Fibroblast of skin of left quadriceps (primary cell): ENCODE measurements at places on chromosomes 12 and 14.

GRCh38 chr12:26523708-26524150 lies 309.3 kb downstream of the ITPR2 start:
- peak; percentile 76 for DNase-seq

DNA sequence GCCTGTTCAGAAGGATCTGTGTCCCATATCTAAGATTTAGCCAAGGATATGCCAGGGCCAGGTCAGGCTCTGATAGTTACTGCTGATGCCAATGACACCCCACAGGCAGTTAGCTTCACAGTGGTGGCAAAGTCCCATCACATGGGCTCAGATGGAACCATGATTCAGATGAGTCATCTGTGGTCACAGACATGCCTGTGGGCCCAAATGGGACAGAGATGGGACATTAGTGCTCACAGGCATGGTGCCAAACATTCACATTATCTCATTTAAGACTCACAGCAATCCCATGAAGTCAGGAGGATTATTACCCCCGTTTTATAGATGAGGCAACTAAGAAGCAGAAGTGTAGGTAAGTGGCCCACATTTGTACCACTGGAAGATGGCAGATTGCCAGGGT lies 207.8 kb downstream of the DPF3 start:
- no peak for DNase-seq

DNA sequence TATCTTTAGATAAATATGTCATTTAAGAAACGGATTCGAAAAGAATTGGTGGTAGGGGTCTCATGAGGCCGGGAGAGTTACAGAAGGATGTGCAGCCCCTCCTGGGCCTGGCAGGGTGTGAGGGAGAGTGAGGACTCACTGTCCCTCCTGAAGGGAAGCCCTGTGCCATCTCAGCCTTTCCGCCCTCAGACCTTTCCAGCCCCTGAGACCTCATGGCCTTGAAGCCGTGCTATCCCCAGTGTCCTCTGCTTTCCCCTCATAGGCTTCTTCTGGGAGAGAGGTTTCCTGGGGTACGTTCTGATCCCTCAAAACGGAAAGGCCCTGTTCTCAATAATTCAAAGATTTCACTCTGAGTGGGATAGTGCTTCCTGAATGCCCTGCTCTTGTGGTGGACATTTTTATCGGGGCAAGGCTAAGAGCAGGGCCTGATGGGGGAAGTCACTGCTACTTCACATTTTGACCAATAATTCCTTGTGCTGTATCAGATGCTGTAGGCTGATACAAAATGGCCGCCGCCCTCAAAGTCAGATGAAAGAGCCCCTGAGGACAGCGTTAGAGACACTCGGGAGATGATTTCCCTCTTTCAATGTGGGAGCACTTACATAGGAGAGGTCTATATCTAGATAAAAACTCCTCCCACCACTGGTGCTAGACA lies 1.3 kb downstream of the CD4 start:
- DNase-seq = no peak

DNA sequence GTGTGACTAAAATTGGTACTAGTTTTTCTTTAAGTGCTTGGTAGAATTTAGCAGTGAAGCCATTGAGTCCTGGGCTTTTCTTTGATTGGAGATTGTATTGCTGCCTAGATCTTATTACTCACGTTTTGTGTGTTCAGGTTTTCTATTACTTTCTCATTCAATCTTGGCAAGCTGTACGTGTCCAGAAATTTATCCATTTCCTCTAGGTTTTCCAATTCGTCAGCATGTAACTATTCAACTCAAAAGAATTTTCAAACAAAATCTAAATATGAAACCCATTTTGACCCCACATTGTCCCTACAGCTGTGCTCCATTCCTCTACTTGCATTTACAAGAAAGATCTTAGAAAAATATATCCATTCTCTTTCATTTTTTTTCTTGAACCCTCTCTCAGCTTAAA lies 1613.4 kb upstream of the SEL1L start:
- DNase-seq = peak; percentile 3

DNA sequence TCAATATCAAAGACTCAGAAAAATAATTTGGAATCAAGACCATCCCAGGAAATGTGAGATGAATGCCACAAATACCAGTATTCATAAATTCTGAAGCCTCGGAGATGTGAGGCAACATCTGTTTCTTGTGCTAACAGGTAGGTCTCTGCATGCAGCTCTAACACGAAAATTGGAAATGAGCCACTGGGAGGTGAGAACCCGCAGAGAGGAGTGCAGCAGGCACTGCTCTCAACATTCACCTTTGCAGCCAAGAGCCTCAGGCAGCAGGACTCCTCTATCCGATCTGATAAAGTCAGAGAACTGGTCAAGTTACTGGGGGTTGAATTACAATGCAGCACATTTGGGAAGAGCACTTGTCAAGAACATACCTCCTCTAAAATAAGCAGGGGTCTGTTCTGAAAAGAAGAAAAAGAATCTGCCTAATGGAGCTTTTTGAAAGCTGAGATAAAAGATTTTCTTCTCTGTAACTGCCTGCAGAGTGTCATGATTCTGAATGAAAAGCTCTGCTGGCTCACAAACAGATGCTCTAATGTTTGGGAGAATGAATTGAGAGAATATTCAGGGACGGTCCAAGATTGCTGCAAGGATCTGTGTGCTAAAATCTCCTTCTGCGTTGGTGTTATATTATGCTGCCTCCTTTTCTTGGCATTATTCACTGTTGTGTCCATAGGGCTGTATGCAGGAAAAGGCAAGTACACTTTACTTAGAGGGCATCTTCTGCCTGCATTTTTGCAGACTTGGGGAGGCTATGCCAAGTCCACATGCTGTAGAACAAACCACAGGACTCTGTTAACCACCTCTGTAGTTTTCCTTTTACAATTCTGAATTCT lies 209.6 kb upstream of the KRR1 start:
- DNase-seq = no peak

DNA sequence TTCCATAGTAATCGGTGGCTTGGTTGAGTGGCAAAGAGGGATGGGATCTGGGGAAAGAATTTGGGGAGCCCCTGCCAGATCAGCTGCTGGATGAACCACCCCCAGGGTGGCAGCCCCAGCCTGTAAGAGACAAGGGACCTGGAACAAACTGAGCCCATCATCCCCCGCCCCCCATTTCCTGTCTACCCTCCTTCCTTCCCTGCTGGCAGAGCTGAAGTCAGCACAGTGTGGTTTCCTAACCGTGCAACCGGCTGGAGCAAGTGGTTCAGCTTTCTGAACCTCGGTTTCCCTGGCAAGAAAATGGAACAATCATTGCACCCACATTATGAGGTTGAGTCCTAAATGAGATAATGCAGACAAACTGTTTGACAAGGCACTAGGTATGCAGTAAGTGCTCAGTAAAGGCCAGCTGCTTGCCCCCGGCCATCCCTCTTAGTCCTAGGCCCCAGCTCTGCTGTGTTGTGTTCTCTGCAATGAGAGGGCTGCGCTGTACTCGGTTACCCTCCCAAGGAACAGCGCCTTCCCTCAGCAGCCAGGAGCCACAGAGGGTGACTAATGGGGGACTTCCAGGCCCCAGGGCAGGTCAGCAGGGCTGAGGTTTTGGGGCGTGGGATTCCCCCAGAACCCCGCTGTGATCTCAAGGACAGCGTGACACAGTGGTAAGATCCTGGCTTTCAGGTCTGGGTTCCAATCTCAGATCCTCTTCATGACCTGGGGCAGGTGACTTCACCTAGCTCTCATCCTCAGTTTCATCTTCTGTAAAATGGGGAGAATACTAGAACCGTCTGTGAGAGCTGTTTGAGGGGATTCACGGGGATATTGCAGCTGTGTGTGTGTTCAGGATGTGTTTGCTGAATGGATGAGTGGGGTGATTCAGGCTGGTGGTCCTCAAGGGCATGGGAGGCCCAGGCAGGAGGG lies 16.5 kb downstream of the SELPLG start:
- no peak for DNase-seq
